Upper lobe of left lung (tissue), 6 donors: ENCODE measurements at places on chromosomes 11 and 22. TPM values are rescaled to one million over a fixed set of nuclear protein-coding genes. Genes with fewer than 3 reads are reported as not detected.
A peak's percentile ranks its signal among the peaks of the same experiment; 100 is the strongest.

DNA sequence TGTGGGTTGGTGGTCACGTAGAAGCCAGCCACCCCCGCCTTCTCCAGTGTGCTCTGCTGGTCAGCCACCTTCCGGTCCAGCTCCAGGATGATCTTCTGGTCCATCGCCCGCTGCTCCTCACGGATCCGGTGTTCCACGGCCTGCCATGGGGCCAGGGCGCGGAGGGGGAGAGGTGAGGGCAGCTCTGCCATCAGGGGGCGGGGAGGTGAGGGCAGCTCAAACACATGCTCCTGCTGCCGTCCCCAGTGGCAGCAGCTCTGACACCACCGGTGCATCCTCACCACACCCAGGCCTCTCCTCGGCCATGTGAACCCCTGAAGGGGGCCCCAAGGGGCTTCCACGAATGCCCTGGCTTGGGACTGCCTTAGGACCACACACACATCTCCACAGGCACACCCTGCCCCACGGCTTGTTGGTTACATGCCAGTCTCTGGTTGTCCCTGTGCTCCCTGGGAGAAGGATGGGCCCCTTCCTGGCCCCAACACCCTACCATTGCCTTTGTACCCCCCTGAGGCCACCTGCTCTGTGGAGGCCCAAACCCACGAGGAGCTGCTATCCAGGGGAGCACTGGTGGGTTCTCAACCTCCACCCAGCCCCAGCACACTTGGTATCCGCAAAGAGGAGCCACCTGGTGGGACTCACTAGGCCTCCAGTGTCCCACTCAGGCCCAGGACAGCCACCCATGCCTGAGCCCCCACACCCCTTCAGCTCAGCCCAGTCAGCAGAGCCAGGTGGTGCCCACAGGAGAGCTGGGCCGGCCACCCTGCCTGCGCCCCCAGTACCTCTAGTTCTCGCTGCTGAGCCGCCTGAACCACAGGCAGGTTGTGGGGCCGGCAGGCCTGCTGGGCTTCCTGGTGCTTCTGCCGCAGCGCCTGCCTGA is 4.3 kb downstream of the DGCR6L start:
- no peaks in the 10 kb centered on the region for H3K27me3 ChIP-seq
- H3K27ac ChIP-seq: no peak overlapping the region
- H3K36me3 ChIP-seq: no peaks in the 10 kb centered on the region
- H3K4me1 ChIP-seq: peaks cover 22% of the 10 kb centered on the region
- DNase-seq: peak; percentile 16

GRCh38 chr22:19667872-19668740 is 46.2 kb upstream of the SEPTIN5 start:
- no peaks in the 10 kb centered on the region for H3K4me1 ChIP-seq
- DNase-seq: no peak
- H3K4me3 ChIP-seq: no peak overlapping the region
- H3K27me3 ChIP-seq: no peaks in the 10 kb centered on the region
- no peaks in the 10 kb centered on the region for H3K36me3 ChIP-seq

KCNK4 gene
- 0.26 TPM for total RNA-seq

GRCh38 chr22:44183287-44183588 is 2.5 kb downstream of the PARVG start:
- no peak for DNase-seq
- no peak overlapping the region for H3K4me3 ChIP-seq
- peaks cover 5% of the 10 kb centered on the region for H3K4me1 ChIP-seq
- peak overlapping the region; percentile 85 for H3K27ac ChIP-seq
- H3K36me3 ChIP-seq: no peaks in the 10 kb centered on the region
- no peaks in the 10 kb centered on the region for H3K27me3 ChIP-seq

- H3K36me3 ChIP-seq: no peaks in the 10 kb centered on the region
- DNase-seq: no peak
- H3K4me3 ChIP-seq: no peak overlapping the region
- no peak overlapping the region for H3K27ac ChIP-seq
- no peaks in the 10 kb centered on the region for H3K4me1 ChIP-seq
These were observed 28.1 kb upstream of the CREB3L1 start for GRCh38 chr11:46249103-46249937.

DNA sequence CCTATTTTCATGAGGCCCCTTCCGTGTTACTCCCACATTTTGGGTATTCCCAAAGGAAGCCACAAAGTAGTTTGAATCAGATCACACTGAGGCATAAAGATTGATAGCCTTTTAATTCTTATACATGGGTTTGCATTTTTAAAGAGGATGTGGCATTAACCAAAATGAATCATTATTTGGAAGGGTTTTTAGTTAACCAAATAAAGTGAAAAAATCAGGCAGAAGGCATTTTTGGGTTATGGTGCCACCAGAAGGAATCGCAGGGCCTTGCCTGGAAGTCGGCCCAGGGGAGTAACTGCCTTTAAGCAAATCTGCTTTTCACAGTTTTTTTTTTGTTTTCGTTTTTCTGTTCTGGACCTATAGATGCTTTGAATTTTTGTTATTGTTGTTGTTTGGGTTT is 55.4 kb downstream of the HSD17B12 start:
- peaks cover 5% of the 10 kb centered on the region for H3K36me3 ChIP-seq
- no peak overlapping the region for H3K27ac ChIP-seq
- H3K4me1 ChIP-seq: peaks cover 21% of the 10 kb centered on the region
- H3K4me3 ChIP-seq: no peak overlapping the region

GRCh38 chr22:17237038-17237668 is 17.9 kb upstream of the ADA2 start:
- no peaks in the 10 kb centered on the region for H3K36me3 ChIP-seq
- peak overlapping the region; percentile 14 for H3K4me3 ChIP-seq
- peak overlapping the region; percentile 75 for H3K27ac ChIP-seq

TYR gene
- total RNA-seq: not detected

DNA sequence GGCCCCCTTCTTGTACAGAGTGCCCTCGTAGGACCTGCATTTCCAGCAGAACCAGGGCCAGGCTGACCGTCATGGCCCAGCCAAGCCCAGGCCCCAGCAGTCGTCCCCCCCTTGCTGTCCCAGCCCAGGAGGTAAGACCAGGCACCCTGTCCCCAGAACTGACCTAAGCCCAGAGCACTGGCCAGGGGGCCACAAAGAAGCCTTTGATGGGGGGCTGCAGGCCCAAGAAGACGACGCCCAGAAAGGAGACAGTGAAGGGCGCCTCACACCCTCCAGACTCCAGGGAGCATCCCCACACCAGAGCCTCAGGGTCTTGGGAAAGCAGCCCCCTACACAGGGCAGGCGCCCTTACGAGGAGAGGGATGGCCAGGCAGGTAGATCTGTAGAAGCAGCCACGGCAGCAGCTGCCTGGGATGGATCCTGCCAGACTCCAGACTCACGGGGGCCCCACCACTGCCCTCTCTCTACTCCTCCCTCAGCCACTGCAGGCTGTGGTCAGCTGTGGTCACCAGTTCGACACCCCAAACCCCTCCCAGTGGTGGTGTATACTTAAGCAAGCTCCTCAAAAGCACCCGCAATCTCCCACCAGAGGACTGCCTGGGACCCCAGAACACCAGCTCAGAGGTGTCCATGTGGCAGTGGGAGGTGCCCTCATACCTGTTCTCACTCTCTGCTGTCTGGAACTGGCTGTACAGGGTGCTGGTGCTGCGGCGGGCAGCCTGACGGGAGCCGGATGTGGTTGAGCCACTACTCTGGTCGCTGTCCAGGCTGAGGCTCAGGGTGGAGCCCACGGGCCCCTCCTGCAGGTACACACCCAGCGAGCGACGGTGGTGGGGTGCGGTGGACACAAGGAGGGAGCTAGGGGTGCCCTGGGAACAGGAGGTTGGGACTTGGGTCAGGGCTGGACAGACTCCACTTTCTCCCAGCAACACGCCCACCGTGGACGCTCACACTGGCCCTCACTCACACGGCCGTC is 27.0 kb downstream of the SBF1 start:
- H3K4me1 ChIP-seq: peaks cover 12% of the 10 kb centered on the region
- H3K4me3 ChIP-seq: no peak overlapping the region
- no peaks in the 10 kb centered on the region for H3K27me3 ChIP-seq
- H3K27ac ChIP-seq: no peak overlapping the region

GRCh38 chr11:6142936-6143335 is 27.2 kb downstream of the OR52B2 start:
- no peaks in the 10 kb centered on the region for H3K4me1 ChIP-seq
- H3K4me3 ChIP-seq: no peak overlapping the region
- H3K27ac ChIP-seq: no peak overlapping the region
- H3K36me3 ChIP-seq: no peaks in the 10 kb centered on the region
- H3K27me3 ChIP-seq: no peaks in the 10 kb centered on the region

GRCh38 chr11:104098132-104098531 is 61.7 kb downstream of the DDI1 start:
- H3K36me3 ChIP-seq: no peaks in the 10 kb centered on the region
- H3K4me3 ChIP-seq: no peak overlapping the region
- H3K27ac ChIP-seq: no peak overlapping the region
- no peaks in the 10 kb centered on the region for H3K27me3 ChIP-seq
- H3K4me1 ChIP-seq: no peaks in the 10 kb centered on the region
- DNase-seq: no peak

GRCh38 chr11:33171251-33171650 is 10.0 kb upstream of the CSTF3 start:
- H3K27me3 ChIP-seq: no peaks in the 10 kb centered on the region
- H3K4me1 ChIP-seq: peaks cover 2% of the 10 kb centered on the region
- H3K4me3 ChIP-seq: no peak overlapping the region
- H3K36me3 ChIP-seq: no peaks in the 10 kb centered on the region
- DNase-seq: no peak

DNA sequence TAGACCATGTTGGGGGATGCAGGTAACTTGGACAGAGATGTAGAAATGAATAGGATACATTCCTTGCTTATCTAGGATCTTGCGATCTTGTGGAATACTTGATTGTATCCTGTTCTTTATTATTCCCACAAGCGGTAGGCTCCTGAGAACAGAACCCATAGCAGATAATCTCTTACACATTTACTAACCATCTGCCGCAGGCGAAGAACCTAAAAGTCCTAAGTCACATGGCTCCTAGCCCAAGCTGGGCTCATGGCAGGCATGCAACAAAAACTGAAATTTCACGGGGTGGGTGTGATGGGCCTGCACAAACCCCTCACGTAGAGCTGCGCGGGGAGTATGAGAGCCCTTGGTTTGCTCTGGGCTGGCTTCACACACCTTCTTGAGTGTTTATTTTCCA is 177.4 kb upstream of the NECTIN1 start:
- H3K27me3 ChIP-seq: no peaks in the 10 kb centered on the region
- DNase-seq: no peak
- no peak overlapping the region for H3K4me3 ChIP-seq
- peak overlapping the region; percentile 46 for H3K27ac ChIP-seq
- peaks cover 4% of the 10 kb centered on the region for H3K4me1 ChIP-seq
- H3K36me3 ChIP-seq: no peaks in the 10 kb centered on the region

- peaks cover 9% of the 10 kb centered on the region for H3K4me1 ChIP-seq
- H3K27me3 ChIP-seq: no peaks in the 10 kb centered on the region
- no peaks in the 10 kb centered on the region for H3K36me3 ChIP-seq
- no peak overlapping the region for H3K4me3 ChIP-seq
- peak; percentile 79 for DNase-seq
These were observed 749 bp upstream of the BEST1 start for GRCh38 chr11:61949169-61950034.

SPDYC gene
- total RNA-seq: not detected

- peaks cover 27% of the 10 kb centered on the region for H3K4me1 ChIP-seq
- no peak overlapping the region for H3K4me3 ChIP-seq
- no peaks in the 10 kb centered on the region for H3K27me3 ChIP-seq
- no peak for DNase-seq
These were observed 75.5 kb upstream of the CLDN5 start for GRCh38 chr22:19599626-19600243.

DNA sequence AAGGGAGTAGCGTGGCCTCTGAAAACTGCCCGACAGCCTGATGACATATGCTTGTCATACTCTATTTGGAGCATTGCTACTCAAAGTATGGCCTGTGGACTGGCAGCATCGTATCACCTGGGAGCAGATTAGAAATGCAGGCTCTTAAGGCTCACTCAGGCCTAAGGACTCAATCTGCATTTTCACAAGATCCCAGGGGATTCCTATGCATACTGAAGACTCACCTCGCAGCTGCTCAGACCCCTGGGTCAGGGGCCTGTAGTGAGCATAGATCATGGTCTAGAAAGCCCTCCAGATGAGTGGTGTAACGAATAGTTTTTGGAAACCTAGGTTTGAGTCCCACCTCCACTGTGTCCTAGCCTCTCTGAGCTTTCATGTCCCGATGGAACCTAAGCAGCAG is 126.3 kb downstream of the FEZ1 start:
- DNase-seq: no peak
- no peaks in the 10 kb centered on the region for H3K36me3 ChIP-seq
- H3K4me3 ChIP-seq: no peak overlapping the region
- H3K4me1 ChIP-seq: no peaks in the 10 kb centered on the region
- H3K27ac ChIP-seq: peak overlapping the region; percentile 42

MS4A15 gene
- 101 TPM for total RNA-seq

GRCh38 chr11:9687711-9688477 is 24.0 kb downstream of the SWAP70 start:
- H3K4me1 ChIP-seq: peaks cover 20% of the 10 kb centered on the region
- peaks cover 4% of the 10 kb centered on the region for H3K36me3 ChIP-seq
- peak overlapping the region; percentile 90 for H3K27ac ChIP-seq
- no peak overlapping the region for H3K4me3 ChIP-seq
- no peak for DNase-seq

NEFH gene
- not detected for total RNA-seq

GRCh38 chr11:108647701-108648527 is 17.0 kb upstream of the DDX10 start:
- peaks cover 3% of the 10 kb centered on the region for H3K4me1 ChIP-seq
- no peak overlapping the region for H3K27ac ChIP-seq
- H3K36me3 ChIP-seq: no peaks in the 10 kb centered on the region
- H3K4me3 ChIP-seq: no peak overlapping the region

CALCA gene
- total RNA-seq: not detected

DNA sequence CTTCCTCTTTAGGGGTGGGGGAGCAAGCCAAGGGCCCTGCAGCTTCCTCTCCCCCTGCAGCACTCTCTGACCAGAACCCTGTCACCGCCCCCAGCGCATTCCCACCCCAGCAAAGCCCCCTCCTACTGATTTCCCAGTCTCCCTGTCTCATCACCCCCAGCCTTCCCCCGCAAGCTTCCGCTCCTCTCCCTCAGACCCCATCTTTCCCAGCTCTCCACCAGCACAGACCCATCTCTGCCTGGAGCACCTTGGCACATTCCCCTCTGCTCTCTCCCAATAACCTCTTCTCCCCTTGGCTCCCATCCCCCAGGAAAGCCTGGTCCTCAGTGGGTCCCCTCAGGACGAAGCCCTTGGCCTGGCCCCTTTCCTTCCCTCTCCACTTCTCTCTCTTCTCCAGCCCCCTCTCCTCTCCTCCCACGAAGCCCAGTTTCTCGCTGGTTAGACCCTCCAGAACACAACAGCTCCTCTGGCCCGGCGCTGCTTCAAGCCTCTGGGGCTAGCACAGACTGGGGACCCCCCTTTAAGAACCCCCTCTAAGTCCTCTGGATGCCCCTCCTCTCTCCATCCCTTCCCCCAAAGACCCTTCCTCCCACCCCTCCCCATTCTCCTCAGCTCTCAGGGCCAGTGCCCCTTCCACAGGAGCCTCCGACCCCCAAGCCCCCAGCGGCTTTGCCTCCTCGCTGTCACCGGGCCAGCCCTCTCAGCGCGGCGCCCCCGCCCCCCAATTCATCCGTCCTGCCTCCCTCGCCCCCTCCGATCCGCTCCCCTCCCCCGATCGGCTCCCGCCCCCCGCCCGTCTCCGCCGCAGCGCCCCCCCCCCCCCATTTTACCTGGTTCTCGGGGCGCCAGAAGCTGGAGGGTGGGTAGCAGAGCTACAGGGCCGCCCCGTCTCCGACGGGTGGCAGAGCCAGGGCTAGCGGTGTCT is 594 bp downstream of the NRXN2 start:
- no peak for DNase-seq
- no peak overlapping the region for H3K27ac ChIP-seq
- H3K36me3 ChIP-seq: no peaks in the 10 kb centered on the region
- peaks cover 6% of the 10 kb centered on the region for H3K27me3 ChIP-seq

- peaks cover 15% of the 10 kb centered on the region for H3K4me1 ChIP-seq
- H3K27ac ChIP-seq: no peak overlapping the region
- H3K36me3 ChIP-seq: no peaks in the 10 kb centered on the region
- DNase-seq: peak; percentile 56
These were observed 25.5 kb downstream of the EMID1 start for GRCh38 chr22:29230972-29231875.
